ENCODE measurements at places on chromosomes 11 and 22.

DNA sequence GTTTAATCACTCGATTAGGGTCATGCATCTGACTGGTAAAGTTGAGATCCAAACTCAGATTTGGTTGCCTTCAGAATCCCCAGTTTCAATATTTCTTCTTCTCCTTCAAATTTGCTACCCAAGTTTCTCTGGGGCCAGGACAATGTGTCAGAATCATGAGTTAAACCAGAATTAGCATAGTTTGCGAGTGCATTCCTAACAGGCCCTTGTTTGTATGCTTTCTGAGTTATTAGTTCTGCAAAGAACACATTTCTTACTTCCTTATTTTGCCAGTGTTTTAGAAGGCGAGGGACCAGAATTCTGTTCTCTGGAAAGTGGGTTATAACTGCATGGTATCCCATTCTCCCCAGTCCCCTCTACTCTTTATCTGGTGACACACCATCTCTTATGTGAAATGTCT, 112.0 kb downstream of the ARL14EP start:
- DNase-seq, result no peak

GRCh38 chr11:45543808-45544422, 121.5 kb downstream of the CHST1 start:
- DNase-seq, result no peak

DNA sequence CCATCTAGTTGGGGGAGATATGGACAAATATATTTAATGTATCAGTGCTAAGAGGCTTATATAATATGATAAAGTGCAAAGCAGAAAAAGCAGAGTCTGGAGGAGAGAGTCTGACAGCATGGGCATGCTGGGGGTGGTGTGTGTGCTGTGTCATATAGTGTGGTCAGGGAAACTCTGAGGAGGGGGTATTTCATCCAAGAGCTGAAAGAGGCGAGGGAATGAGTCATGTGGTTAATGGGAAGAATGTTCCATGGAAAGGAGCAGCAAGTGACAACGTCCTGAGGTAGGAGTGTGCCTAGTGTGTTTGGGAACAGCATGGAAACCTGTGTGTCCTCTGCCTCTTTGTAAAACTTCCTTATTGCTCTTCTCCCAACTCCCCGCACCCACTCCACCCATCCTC, 38.0 kb downstream of the EIF3F start:
- no peak for DNase-seq

GRCh38 chr22:50323900-50324299, 2.9 kb downstream of the DENND6B start:
- no peak for DNase-seq

DNA sequence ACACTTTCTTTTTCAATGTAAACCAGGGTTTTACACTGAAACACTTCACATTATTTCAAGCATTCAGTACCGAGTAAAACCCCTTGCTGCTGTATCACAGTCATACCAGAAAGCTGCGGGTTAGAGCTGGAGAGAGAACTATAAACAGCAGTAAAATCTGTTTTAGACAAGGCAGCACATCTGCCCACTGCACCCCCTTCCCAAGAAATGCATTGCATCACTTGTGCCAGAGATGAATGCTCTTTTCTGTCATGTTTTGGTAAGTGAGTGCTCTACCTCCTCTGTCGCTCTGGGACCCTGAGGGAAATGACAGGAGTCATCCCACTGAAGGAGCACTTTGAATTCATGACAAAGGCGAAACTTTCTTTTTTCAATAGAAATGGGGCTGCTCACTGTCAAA, 107.2 kb downstream of the MAML2 start:
- no peak for DNase-seq

DNA sequence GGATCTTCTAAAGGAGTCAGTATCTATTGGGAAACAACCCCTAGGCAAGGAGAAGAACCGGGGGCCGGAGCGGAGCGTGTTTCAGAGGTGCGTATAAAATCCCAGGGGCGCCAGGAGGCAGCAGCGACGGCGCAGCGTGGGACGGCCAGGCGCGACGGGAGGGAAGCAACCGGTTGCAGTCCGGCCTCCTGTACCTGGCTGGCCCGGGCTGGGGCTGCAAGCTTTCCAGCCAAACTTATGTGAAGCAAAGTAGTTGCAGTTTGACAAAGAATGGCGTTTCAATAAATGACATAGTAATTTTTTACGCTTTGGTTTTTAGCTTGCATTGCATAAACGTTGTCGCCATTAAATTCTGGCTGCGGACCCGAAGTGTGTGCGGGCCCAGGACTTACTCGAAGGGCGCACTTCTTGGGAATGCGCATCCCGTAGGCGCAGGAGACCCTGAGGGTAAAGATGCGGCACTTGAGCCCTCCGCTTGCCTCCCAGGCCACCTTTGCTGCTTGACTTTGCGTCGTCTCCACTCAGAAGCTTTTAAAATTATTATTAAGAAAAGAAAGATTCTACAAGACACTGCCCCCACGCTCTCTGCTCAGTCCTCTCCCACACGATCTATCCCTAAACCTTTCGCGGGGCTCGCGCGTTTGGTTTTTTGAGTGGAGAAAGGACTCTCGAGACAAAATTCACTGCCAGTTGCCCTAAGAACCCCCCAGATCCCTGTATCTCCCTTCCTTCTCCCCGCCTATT, 1.6 kb upstream of the WT1 start:
- DNase-seq, result no peak

- no peak for DNase-seq
Measured at GRCh38 chr11:3195251-3196160, 23.1 kb downstream of the MRGPRG start.

GRCh38 chr11:114290503-114291235, 5.5 kb upstream of the NNMT start:
- DNase-seq, result no peak

- no peak for DNase-seq
Measured at GRCh38 chr11:104763930-104764709, 134.1 kb downstream of the CASP12 start.

GRCh38 chr11:47928426-47928825, 51.9 kb upstream of the PTPRJ start:
- DNase-seq, result no peak

GRCh38 chr22:27993201-27993635, 74.2 kb upstream of the PITPNB start:
- DNase-seq, result no peak

- DNase-seq, result peak; percentile 51
Measured at GRCh38 chr22:26656891-26657851, at the start of gene MIAT. TSS of gene MIAT (plus strand) at chr22:26657588.

- peak; percentile 4 for DNase-seq
Measured at GRCh38 chr11:9758637-9759518, 95.0 kb downstream of the SWAP70 start.

- DNase-seq, result no peak
Measured at GRCh38 chr22:24096758-24097115, 84.5 kb upstream of the SUSD2 start.

DNA sequence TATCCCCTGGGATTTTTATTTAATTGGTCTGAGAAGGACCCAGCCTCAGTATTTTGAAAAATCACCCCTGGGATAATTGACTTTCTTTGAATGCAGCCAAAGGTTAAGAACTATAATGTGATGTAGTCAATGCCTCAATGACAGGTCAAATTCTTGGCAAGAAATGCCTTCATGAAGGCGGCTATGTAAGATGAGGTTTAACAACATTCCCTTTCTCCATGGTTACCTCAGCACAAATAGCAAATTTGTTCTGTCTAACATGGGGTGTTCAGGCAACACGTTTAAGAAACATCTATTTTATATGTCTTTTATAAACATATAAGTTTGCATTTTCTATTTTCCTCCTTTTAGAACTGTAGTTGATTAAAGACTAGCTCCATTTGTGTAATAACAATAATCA, 5.3 kb downstream of the SLN start:
- DNase-seq, result no peak

All from stimulated activated CD8-positive, alpha-beta memory T cell treated with anti-CD3 and anti-CD28 coated beads, Interleukin-7, amount 100 ng/mL, for 1 hour (primary cell).